ENCODE measurements at places on chromosomes 6 and 20.
A peak's percentile ranks its signal among the peaks of the same experiment; 100 is the strongest.

GRCh38 chr6:153591159-153591558, 447.9 kb upstream of the OPRM1 start:
- H3K36me3 ChIP-seq = no peaks in the 10 kb centered on the region
- no peak overlapping the region for H3K27ac ChIP-seq
- no peak overlapping the region for H3K4me3 ChIP-seq
- no peaks in the 10 kb centered on the region for H3K27me3 ChIP-seq

- H3K4me3 ChIP-seq = no peak overlapping the region
- no peak overlapping the region for H3K27ac ChIP-seq
- no peaks in the 10 kb centered on the region for H3K27me3 ChIP-seq
- H3K36me3 ChIP-seq = no peaks in the 10 kb centered on the region
- DNase-seq = no peak
- H3K4me1 ChIP-seq = no peaks in the 10 kb centered on the region
These were observed 67.2 kb downstream of the DTNBP1 start for GRCh38 chr6:15595461-15596173.

DNA sequence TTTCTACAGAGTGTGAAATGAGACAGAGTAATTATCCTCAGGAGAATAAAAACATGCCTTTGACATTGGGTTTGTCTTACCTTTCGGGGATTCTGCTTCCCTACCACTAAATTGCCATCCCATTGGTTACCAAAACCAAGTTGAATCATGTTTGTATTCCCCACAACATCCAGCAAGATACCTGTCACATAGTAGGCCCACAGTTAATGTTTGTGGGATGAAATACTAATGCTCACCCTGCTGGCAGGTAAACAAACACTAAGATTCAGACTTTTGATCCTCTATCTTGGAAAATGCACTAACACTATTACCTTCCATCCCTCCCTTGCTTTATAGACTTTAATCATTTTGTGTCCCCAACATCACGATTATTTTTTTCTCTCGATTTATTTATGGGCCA, 8.2 kb upstream of the STXBP5 start:
- no peak for DNase-seq
- no peaks in the 10 kb centered on the region for H3K36me3 ChIP-seq
- H3K4me1 ChIP-seq = no peaks in the 10 kb centered on the region

DNA sequence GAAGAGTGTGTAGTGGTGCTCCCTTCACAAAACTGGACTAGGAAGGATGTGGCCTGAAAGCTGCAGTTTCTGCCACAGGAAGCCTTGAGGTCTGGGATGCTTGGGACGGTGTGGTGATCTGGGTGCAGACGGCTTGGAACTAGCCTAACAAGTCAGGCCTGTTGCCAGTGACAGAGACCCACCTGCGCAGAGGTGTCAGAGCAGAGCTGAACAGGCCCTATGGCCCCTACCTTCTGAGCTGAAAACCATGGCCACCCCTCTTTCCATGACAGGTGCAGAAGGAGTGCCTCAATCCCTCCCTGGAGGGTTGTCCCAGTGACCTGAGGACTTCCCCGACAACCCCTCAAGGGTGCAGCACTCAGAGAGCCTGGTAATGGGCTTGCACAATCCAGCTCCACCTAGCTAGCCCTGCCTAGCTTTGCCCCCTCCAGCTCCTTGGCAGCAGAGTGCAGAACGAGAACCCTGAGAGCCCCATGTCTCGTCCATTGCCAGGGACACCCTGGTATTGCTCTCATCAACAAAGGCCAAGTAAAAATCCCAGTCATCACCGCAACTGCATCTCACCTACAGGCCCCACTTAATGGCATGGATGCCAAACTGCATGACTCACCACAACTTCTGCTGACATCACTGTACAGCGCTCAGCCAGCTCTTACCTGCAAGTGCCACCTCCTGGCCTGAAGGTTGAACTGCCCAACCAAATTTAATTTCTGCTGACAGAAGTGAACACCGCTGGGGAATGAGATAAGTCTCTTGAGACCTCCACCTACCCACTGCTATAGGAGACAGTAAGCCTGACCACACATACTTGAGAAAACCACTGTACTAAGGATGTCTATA, 563.1 kb downstream of the TFAP2A start:
- no peak overlapping the region for H3K27ac ChIP-seq
- DNase-seq = peak; percentile 71
- H3K4me3 ChIP-seq = no peak overlapping the region

DNA sequence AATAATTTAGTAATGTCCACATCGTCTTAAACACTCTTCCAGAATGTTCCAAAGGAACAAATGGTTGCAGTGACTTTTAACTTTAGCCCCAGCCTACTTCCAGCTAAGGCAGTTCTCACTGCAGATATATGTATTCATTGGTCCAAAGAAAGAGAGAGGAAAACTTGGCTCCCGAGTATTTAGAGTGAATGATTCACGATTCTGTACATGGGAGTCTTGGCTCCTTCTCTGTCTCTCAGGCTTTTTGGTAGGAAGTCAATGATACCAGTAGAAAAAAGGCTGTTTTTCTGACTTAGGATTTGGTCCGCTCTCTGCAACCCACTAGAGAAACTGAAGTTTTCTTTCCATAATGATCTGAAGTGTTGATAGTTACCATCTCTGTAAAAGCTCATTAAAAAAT, 38.6 kb downstream of the E2F3 start:
- no peaks in the 10 kb centered on the region for H3K4me1 ChIP-seq
- H3K27me3 ChIP-seq = no peaks in the 10 kb centered on the region
- H3K27ac ChIP-seq = no peak overlapping the region

GRCh38 chr6:148974351-148974750, 227.5 kb downstream of the UST start:
- no peaks in the 10 kb centered on the region for H3K4me1 ChIP-seq
- no peak overlapping the region for H3K4me3 ChIP-seq
- no peaks in the 10 kb centered on the region for H3K36me3 ChIP-seq

DNA sequence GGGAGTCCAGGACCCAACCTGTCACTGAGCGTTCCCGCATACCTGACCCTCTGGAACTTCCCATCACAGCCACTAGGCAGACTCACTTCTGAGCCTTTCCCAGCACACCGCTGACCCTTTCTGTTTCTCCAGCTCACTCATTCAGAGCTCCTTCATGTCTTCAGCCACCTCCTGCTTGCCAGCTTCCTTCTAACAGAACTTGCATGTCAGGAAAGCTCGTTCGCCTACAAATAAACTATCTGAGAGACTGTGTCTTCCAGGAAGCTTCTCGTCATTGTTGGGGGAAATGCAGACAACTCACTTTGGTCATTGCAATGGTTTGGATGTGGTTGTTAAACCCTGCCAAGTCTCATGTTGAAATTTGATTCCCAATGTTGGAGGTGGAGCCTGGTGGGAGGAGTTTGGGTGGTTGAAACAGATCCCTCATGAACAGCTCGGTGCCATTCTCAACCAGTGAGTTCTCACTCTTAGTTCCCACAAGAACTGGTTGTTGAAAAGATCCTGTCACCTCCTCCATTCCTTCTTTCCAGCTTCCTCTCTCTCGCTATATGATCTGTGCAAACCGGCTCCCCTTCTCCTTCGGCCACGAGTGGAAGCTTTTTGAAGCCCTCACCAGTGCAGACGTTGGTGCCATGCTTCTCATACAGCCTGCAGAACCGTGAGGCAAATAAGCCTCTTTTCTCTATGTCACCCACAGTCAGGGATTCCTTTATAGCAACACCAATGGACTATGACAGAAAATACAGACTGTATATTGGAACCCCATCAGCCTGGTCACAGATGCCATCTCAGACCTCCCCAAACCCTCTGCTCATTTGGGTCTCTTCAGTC, 1.4 kb upstream of the MUC21 start:
- peaks cover 27% of the 10 kb centered on the region for H3K27me3 ChIP-seq
- H3K27ac ChIP-seq = no peak overlapping the region
- no peak for DNase-seq
- peaks cover 9% of the 10 kb centered on the region for H3K4me1 ChIP-seq

DNA sequence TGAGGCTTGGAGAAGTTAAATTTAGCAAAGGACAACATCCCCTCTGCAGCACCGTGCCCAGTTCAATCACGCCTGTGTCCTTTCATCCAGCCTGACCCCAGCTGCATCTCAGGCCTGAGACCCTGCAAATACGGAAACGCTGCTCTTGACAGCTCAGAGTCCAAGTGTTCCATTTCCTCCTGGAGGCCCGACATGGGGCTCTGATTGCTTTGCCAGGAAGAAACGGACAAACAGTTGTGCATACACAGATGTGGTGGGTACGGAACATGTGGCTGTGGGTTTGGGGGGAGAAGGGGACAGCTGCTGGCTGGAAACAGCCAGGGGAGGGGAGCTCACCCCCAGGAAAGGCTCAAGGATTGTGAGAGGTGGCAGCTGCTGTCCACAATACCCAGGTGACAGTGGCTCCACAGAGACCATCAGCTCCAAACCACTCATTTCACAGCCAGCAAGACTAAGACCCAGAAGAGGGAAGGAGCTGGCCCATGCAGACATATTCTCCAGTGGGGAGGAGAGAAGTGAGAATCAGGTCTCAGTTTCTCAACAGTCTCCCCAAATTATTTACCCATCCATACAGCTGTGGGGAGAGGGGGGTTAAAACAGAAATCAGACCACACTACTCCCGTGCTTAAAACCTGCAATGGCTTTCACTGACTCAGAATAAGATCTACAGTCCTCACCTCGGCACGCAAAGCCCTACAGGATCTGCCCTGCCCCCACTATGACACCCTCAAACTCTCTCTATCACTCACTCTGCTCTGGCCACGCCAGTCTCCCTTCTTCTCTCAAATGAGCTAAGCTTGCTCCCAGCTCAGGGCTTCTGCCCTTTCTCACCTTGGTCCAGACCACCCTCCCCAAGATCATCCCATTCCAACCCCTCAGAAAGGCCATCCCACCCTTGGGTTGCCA, 89.1 kb downstream of the PREX1 start:
- H3K27me3 ChIP-seq = no peaks in the 10 kb centered on the region
- H3K4me1 ChIP-seq = no peaks in the 10 kb centered on the region
- no peak for DNase-seq
- H3K36me3 ChIP-seq = no peaks in the 10 kb centered on the region
- no peak overlapping the region for H3K4me3 ChIP-seq

Measured in MM.1S (cell line).